Activated CD4-positive, alpha-beta T cell treated with anti-CD3 and anti-CD28 coated beads for 1 hour (primary cell): ENCODE measurements at places on chromosomes 2 and 18.

- DNase-seq: no peak
Observed at GRCh38 chr2:46294176-46294836, 2.9 kb upstream of the EPAS1 start.

- DNase-seq: no peak
Observed at GRCh38 chr2:102061962-102062795, 70.4 kb downstream of the IL1R2 start.

DNA sequence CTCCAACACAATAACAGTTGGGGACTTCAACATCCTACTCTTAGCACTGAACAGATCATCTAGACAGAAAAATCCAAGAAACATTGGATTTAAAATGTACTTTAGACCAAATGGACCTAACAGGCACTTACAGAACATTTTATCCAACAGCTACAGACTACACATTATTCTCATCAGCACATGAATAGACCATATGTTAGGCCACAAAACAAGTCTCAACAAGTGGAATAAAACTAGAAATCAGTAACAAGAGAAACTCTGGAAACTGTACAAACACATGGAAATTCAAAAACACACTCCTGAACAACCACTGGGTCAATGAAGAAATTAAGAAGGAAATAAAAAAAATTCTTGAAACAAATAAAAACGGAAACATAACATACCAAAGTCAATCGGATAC is 117.5 kb downstream of the ACVR1 start:
- DNase-seq: no peak

GRCh38 chr18:48928787-48929186 is 22.0 kb downstream of the SMAD7 start:
- peak; percentile 64 for DNase-seq

DNA sequence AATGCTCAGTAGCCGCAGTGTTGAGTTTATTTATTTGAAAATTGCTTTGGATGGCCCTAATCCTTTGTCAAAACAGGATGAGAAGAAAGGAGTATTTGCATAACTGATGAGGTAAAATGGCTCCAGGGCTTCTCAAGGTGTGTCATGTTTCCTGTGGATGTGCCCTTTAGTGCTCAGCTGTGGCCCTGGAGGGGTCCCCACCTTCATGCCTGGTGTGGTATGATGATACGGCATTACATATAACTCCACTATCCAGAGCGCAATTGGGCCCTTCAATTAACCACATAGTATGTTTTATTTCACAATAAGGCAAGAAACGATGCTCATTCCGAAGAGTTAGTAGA is 39.8 kb upstream of the TMEM178A start:
- DNase-seq: no peak

GRCh38 chr2:69348781-69349180 is 38.2 kb downstream of the GFPT1 start:
- no peak for DNase-seq

DNA sequence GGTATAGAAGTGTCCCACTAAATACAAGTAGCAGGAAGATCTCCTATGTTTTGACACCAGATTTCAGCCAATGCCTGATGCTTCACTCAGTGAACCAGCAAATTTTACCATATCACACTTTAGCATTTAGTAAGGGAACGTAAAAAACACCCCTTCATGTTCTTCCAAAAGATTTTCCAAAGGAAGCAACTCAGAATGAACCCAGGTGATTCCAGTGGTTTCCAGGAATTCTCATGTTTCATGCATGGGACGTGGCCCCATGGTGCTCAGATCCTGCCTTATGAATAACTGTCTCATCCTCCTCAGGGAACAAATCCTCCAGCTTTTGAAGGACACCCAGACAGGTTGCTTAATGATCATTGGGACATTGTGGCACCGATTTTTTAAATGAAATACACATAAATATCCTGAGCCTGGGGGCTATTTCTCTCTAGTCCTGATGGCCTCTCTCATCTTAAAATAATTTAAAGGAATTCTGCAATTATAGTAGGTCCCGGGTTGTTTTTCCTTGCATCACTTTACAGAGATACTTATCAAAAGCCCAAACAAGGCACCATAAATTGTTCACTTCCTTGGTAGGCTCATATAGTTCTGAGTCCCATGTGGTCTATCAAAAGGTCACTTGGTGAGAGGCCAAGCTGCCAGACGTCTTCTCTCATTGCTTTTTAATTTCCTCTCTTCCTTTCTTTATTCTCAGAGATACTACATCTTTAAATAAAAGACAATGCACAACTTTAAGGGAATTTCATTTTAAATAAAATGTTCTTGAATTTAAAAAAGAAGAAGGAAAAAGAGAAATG is 261.0 kb downstream of the ZNF516 start:
- no peak for DNase-seq

- DNase-seq: no peak
Observed at GRCh38 chr2:174590928-174591648, 6.5 kb downstream of the WIPF1 start.

GRCh38 chr2:72678024-72678423 is 147.8 kb downstream of the EXOC6B start:
- DNase-seq: no peak

GRCh38 chr2:222732489-222733178 is 61.2 kb downstream of the MOGAT1 start:
- no peak for DNase-seq

GRCh38 chr2:223054193-223054781 is 2.3 kb downstream of the KCNE4 start:
- no peak for DNase-seq

GRCh38 chr2:38323623-38324022 is 53.5 kb downstream of the ATL2 start:
- DNase-seq: no peak

DNA sequence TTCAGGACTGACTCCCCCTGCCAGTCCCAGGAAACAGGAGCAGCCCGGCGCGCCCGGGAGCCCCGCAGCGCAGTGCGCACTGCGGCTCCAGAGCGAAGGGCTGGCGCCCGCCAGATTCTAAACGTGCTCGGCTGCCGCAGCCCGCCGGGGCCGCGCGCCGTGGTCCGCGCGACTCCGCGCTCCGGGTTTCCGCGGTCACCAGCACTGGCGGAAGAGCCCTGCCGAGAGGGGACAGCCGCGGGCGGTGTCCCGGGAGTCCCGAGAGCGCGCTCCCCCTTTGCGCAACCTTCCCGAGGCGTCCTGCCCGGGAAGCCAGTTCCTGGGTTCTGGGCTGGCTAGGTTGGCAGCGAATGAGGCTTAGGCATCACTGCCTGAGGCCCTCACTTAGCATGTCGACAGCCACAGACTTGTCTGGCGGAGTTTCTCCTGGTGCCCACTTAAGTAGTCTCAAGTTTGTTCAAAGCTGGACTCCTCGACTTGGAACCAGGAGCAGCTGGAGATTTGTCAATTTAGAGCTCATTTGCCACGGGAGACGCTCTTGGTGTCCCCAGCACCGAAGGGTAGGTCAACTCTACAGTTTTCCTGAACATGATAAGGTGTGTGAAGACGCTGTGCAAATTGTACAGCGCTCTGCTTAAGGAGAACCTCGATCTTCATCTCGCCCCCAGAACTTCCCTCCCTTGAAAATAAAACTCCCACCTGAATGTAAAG is 1.5 kb upstream of the VSNL1 start:
- DNase-seq: no peak

GRCh38 chr2:65465124-65465523 is 32.7 kb upstream of the SPRED2 start:
- no peak for DNase-seq

GRCh38 chr18:59022167-59022945 is 117.3 kb upstream of the SEC11C start:
- DNase-seq: no peak

GRCh38 chr2:225454412-225454811 is 54.9 kb downstream of the NYAP2 start:
- no peak for DNase-seq

DNA sequence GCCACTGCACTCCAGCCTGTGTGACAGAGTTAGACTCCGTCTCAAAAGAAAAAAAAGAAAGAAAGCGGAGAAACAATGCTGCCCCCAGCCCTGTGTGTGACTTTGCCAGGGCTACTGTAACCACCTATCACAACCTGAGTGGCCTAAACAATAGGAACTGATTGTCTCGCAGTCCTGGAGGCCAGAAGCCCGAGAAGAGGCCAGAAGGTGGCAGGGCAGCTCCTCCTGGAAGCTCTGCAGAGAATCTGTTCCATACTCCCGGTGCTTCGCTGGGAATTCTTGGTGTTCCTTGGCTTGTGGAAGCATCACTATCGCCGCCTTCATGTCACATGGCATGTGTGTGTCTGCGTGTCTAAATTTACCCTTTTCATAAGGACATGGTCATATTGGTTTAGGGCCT is 14.4 kb upstream of the RAB17 start:
- no peak for DNase-seq

DNA sequence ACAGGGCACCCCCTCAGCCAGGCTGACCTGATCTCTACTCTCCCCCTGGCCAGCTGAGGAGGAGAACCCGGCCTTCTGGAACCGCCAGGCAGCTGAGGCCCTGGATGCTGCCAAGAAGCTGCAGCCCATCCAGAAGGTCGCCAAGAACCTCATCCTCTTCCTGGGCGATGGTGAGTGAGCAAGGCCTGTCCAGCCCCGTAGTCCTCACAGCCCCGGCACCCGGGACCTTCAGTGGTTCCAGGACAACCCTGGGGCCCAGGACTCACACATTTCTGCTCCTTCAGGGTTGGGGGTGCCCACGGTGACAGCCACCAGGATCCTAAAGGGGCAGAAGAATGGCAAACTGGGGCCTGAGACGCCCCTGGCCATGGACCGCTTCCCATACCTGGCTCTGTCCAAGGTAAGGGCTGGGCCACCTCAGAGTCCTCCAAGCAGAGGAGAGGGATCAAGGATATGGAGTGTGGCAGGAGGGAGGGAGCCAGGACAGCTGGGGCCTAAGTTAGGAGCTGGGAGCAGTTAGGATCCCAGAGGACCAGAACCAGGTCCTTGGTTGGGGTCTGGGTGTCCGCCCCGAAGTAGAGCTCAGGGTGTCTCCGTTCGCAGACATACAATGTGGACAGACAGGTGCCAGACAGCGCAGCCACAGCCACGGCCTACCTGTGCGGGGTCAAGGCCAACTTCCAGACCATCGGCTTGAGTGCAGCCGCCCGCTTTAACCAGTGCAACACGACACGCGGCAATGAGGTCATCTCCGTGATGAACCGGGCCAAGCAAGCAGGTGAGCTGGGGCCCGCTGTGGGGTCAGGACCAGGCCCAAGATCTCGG is 555 bp downstream of the ALPI start:
- DNase-seq: no peak

GRCh38 chr2:170235860-170236679 is 58.1 kb downstream of the MYO3B start:
- DNase-seq: no peak

DNA sequence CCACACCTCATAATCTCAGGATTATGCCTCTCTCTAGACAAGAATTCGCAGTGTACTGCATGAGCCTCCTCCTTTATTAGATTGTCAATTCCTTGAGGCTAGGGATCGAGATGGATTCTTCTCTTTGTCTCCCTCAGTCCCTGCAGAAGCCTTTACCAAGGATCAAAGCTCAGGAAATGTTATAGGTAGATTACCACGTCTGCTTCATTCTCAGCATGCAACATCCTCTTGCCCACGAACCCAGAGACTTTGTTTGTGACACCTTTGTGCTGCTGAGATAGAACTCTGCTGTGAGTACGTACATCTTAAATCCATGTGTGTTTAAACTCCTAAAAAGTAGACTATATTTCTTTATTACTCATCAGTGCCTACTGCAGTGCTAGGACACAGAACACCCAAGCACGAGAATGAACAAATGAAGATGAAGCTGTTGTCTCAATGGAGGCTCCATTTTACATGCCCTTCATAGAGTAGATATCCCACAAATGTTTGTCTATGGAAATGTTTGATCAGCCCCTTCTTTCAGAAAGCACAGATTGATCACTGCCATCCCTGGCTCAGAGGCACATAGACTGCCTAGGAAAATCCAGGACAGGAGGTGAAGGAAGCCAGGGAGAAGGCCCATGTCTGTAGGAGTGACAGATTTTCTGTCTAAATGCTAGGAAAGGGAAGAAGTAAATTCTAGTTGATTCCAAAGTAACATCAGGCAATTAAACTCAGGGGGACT is 98.8 kb upstream of the KLHL29 start:
- DNase-seq: no peak

GRCh38 chr18:3345885-3346284 is 84.0 kb downstream of the MYL12B start:
- no peak for DNase-seq

GRCh38 chr2:148027822-148028221 is 6.9 kb downstream of the MBD5 start:
- DNase-seq: no peak

- DNase-seq: no peak
Observed at GRCh38 chr2:144645083-144645778, 125.3 kb upstream of the ZEB2 start.

DNA sequence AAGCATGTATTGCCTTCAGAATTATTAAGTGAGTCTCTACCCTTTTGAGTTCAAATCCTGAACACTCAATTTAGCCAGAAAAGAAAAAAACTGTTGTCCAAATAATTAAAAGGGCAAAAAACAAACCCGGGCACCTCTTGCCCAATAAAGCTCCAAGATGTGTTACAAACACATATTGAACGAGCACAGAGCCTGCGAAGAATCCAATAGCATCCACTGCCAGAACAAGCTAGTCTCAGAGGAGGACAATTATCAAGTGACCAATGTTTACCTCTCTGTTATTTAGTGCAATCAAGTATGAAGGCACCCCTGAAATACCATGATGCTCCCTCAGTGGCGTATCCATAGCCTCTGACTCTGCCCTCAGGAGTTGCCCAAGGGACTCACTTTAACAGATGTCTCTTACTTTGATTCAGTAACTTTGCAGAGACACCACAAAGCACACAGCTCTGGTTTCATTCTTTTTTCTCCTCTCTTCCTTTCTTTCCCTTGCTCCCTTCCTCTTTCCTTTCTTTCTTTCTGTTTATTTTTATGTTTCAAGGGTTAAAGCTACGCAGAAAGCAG is 93.5 kb upstream of the SPATS2L start:
- no peak for DNase-seq

DNA sequence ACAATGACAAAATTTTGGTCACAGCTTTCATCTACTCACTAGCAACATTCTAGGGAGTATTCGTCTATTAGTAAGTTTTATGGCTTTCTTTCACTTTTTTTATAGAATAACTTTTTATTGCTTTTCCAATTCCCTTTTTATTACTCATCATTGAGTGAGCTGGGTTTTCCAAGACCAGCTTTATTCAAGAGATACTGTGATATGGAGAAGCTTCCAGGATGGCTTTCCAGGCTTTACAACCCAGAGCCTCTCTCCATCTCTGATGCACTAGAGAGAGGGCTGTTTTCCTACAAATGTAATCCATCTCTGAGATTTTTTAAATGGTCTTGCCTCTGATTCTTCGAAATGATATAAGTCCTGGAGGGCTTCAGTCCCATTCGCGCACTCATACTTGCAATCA is 118.3 kb downstream of the LDLRAD4 start:
- no peak for DNase-seq
